ENCODE measurements at places on chromosomes 5 and 9.

DNA sequence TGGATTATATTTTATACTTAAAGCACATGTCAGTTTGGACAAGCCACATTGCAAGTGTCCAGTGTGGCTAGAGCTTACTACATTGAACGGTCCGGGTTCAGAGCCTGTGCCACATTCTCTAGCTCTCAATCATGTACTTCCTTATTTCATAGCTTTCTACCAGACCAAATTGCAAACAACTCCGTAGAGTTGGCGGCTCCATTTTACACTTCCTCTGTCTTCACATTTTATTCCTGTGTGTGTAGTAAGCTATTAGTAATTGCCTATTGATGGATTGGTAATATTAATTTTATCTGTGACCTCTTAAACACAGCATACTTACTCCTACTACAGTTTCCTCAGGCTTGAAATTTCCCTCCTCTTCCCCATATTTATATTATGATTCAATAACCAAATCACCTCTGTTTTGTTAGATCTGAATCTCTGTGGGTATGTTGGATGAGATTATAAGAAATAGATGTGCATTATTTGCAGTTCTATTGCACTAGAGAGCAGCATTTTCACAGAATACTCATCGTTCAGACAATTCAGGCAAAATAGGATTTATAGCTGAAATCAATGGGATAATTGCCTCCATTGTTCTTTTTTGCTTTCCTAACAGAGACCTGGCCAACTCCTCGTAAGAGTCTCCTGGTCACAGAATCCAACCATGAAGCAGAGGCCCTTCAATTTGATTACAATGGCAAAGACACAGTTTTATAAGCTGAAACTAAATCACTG is 29.0 kb upstream of the C9orf72 start:
- no peak for DNase-seq

DNA sequence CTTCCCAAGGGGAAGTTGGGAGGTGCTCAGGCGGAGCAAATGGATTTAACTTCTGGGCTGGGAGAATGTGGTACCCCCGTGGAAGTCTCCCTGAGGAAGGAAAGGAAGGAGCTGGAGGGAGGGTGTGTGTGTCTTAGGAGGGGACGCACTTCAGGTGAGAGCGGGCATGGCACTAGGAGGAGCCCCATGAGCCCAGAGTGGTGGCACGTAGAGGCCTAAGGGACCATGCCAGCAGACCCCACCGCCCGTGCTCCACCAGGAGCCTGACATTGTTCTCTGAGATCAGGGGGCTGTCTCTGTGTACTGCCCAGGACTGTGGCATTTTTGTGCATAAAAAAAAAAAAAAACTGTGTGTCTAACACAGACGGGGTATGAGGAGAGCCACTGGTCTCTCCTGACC is 18.5 kb upstream of the AHRR start:
- no peak for DNase-seq

GRCh38 chr5:176793343-176793699 is 17.0 kb upstream of the UNC5A start:
- DNase-seq = no peak

- DNase-seq = no peak
These were observed 610.9 kb downstream of the RAB3C start for GRCh38 chr5:59193616-59194319.

DNA sequence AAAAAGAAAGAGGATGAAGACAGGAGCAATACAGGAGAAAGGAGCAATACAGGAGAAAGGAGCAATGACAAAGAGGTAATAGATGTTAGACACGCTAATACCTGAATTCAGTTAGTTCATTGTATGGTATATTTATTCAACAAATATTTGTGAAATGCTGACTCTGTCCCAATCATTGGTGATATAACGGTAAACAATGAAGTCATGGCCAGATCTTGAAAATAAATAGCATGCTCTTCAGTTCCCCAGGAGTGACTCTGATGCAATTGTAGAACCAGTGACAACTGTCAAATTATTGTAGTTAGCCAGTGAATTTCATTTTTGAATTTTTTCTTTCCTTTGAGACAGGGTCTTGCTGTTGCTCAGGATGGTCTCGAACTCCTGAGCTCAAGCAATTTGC is 48.0 kb upstream of the SPINK14 start:
- no peak for DNase-seq

DNA sequence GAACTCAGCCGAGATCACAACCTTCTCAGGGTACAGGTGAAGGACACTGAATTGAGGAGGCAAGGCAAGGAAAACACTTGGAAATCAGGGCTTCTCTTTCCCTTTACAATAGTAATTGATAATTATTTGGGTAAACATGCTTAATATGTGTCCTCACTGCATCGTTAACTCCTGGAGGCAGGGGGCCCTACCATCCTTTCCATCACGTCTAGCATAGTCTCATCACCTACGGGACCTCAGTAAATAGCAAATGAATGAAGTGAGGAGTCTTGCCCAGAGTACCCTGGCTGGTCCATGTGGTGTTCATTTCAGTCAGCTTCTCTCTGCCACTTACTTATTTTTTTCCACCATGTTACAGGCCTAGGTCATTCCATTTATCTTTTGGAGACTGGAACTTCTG is 2.3 kb downstream of the F2RL1 start:
- DNase-seq = no peak

DNA sequence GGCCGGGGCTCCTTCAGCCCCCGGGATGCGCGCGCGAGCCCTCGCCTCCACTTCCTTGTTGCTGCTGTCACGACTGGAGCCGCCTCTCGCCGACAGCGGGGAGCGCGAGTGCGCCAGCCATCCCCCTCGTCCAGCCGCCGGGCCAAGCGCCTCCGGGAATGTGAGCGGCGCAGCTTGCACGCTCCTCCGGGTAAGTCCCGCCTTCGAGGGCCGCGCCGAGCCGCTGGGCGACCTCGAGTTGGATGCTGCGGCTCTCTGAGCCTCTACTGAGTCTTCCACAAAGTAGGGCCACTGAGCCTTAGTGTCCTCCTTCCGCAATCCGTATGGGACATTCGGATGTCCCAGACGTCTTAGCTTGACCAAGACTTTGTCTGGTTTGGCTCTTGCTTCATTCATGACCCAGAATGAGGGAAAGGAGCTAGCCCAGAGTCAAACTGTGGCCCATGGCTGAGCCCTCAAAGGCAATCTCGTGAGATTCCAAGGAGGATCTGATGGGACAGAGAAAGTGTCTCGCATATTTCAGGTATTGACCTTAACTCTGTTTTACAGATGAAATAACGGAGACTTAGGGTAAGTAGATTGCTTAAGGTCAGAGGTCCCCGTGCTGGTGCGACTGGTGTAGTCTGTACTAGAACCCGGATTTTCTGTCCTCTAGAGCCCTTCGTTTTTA is 586 bp downstream of the HMGXB3 start:
- no peak for DNase-seq

DNA sequence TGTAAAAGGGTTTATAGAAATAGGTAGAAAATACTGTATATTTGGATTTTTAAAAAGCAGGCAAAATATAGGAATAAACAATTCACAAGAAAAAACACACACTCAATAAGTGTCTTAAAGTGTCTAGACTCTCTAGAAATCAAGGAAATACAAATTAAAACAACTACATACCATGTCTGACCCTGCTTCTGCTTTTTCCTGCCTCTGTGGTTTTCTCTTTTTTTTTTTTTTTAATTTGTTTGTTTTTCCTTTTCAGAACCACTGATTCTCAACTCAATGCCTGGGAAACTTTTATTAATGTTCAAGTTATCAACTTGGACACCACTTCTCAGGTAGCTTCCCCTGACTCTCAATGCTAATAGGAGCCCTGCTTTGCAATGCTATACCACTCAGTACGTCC is 25.5 kb upstream of the TAS2R1 start:
- DNase-seq = no peak

- no peak for DNase-seq
These were observed 47.9 kb upstream of the SMAD5 start for GRCh38 chr5:136084698-136085097.

GRCh38 chr9:85016384-85017006 is 347.0 kb downstream of the NTRK2 start:
- peak; percentile 71 for DNase-seq

DNA sequence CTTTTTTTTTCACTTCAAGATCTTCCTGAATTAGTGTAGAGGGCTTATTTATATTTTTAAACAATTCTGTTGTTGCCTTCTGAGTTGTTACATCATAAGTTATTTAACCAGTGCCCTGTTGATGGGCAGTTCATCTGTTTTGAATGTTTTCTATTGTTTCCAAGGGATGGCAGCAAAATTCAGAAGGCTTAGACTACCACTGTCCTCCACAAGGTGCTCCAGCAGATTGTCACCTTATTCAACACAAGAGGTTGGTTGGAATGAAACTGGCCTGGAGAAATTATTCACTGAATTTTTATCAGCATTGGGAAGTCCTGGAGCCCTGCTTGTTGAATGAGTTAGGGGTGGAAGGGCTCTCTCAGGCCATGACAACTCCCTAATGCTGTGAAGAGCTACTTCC is 1.3 kb upstream of the KLHL9 start:
- DNase-seq = no peak

GRCh38 chr9:128747241-128747640 is 23.3 kb upstream of the ZDHHC12 start:
- DNase-seq = no peak

DNA sequence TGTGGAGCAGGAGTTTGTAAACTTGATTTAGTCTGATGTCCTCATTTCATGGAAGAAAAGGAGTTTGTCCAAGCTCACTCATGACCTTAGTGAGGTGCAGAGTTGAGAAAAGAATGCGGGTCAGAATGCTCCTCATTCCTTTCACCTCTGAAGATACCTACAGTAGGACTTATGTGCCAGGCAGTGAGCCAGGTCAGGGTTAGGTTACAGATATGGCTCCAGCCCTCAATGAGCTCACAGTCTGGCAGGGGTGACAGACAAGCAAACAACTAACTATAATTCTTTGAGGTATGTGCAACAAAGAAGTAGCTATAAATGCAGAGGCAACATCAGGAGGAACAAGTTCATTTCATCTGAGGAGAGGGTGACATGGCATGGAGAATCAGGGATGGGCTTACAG is 102.5 kb downstream of the SPATA31D1 start:
- DNase-seq = no peak

- no peak for DNase-seq
These were observed 3.3 kb downstream of the LARP1 start for GRCh38 chr5:154758493-154758892.

DNA sequence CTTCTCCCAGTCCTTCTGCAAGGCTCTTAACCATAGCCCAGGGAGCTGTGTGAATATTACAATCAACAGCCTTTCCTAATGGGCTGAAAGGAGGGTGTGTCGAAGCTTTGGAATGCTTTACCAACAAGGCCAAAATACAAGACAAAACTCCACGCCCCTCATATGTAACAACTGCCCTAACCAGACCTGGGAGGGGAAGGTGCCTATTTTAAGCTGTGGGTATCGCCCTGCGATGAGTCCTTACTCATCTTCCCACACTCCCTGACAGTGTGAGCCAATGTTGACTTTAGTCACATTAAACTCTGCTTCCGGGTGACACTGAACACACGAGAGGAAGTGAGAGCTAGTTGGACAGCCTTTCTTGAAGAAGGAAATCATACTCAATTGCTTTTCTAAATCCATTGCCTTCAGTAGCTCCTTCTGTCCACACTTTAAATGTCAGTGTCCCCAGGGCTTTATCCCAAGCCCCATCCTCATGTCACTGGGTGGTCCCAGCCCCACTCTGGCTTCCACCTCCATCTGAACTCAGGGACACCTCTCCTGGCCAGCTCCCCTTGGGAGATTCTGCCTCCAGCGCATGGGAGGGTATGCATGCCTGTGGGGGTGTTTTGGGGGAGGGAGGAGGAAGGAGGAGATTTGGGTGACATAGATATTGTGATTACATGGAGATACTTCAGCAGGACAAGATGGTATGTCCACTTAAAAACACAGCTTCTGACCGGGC is 6.5 kb upstream of the TBC1D9B start:
- no peak for DNase-seq

- no peak for DNase-seq
These were observed 195.9 kb downstream of the ASTN2 start for GRCh38 chr9:117218951-117219350.

DNA sequence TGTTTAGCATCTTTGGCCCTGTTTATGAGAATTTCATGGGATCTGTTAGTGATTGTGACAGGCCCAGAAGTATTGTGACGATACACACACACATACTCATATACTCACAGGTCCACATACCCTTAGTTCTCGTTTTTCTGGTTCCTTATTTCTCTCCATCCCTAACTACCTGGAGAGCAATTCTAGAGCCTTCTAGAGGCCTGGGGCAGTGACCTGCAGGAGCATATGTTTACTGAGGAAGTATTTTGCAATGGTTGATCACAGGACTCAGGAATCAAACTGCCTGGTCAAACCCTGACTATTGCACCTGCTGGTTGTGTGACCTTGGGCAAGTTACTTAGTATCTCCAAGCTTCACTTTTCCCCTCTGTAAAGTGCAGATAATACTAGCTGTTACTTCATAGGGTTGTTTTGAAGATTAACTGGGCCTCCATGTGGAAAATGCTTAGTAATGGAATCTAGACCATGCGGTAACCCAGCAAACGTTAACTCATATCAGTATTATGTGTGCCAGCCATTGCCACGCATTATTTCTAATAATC is 8.7 kb downstream of the PAPPA start:
- DNase-seq = no peak

DNA sequence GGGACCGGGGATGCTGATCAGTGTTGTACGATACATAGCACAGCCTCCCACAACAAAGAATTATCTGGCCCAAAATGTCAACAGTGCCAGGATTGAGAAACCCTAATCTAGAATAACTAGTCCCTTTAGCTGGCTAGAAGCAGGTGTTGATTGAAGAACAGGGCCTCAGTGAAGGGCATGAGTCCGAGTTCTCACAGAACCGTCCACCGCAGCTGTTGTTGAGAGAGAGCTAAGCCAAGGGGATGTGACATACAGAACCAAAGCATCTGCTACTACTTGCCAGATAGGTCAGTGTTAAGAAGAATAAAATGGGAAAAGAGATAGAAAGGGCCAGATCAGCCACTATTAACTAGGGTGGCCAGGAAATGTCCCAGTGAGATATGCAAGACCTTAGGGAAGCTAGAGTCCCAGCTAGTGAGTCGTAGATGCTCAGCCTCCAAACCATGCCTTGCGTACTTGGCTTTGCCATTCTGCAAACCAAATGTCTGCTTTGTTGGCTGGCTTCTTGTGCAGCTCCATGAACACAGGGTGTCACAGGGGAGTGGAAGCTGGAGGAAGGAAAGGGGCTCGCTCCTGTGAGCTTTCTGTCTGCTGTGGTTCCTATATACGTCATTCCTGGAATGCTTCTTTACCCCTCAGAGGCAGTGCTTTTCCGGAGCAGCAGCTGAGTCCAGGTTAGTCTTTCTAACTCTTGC is 68.9 kb downstream of the FBXO38 start:
- DNase-seq = no peak

GRCh38 chr5:50702615-50703366 is 36.4 kb downstream of the PARP8 start:
- no peak for DNase-seq

GRCh38 chr5:116423141-116423540 is 151.5 kb downstream of the SEMA6A start:
- DNase-seq = no peak

Measured in substantia nigra (tissue), 51 donors.